ENCODE measurements at places on chromosomes 4 and X.

DNA sequence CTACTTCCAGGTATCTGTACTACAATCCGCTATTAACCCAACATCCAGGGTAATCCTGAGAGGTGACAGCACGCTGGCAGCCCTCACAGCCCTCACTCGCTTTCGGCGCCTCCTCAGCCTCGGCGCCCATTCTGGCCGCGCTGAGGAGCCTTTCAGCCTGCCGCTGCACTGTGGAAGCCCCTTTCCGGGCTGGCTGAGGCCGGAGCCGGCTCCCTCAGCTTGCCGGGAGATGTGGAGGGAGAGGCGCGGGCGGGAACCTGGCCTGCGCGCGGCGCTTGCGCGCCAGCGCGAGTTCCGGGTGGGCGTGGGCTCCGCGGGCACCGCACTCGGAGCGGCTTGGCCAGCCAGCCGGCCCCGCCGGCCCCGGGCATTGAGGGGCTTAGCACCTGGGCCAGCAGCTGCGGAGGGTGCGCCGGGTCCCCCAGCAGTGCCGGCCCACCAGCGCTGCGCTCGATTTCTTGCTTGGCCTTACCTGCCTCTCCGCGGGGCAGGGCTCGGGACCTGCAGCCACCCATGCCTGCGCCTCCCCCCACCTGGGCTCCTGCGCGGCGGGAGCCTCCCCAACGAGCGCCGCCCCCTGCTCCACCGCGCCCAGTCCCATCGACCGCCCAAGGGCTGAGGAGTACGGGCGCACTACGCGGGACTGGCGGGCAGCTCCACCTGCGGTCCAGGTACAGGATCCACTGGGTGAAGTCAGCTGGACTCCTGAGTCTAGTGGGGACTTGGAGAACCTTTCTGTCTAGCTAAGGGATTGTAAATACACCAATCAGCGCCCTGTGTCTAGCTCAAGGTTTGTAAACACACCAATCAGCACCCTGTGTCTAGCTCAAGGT, 87.3 kb downstream of the PRSS12 start:
- DNase-seq = no peak

DNA sequence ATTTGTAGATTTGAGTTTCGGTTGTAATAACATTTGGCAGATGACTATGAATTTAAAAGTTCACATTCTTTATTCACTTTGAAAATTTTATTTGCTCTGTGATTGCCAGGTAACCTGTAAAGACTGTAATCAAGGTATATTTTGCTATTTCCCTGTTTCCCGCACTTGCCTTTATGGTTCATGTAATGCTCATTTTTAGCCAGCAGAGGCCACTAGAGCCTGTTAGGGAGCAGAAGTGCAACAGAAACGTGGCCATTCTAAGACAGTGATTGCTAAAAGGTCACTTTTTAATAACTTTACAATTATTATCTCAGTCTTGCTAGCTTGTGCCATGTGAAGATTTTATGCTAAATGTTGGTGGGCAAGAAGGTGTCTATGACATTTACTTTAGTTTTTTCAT, 12.4 kb downstream of the YIPF6 start:
- DNase-seq = peak; percentile 30

- DNase-seq = no peak
Observed at GRCh38 chr4:123064390-123064789, 142.0 kb upstream of the NUDT6 start.

GRCh38 chrX:120452131-120452530, 17.0 kb downstream of the LAMP2 start:
- DNase-seq = peak; percentile 26

- no peak for DNase-seq
Observed at GRCh38 chr4:100081491-100081890, 108.8 kb downstream of the DDIT4L start.

DNA sequence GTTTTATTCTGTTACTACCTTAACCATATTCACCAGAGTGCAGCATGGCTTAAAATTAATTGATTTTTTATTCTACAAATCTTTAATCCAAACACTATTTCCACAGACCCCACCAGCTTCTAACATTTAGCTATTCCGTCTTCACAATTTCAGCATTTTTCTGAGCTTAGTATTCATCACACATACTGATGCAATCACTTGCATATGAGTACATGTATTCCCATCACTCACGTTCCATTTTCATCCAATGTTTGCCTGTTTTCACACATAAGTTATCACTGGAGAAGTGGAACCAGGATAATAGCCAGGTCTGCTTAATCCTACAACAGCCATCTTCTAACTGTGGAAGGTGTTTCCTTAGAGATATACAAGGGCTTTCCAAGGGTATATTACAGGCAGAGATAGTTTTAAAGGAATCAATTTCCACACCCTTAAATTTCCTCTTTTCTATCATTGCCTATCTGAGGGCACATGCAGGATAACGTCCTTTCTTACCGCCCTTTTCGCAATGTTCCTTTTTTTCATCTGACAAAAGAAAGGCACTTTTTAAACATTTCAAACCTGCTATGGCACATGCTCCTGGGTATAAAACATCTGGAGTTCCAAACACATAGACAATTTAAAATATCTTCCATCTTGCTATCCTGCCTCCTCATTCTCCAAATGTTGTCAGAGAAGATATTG, 115.8 kb downstream of the CORIN start:
- no peak for DNase-seq

DNA sequence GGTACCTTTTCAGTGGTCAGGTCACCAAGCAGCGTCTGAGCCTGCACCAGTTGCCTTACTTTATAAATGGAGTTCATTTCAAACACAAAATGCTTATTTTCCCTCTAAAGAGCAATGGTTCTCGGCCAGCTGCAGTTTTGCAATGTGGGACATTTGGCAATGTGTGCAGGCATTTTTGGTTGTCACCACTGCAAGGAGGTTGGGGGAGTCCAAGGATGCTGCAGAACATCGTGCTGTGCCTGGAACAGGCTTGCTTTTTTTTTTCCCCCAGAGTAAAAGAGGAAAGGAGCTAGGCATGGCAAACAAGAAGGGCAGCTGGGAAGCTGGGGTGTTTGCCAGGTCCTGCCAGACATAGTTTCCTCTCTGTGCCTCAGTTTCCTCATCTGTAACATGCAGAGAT, 115.6 kb downstream of the GPR143 start:
- no peak for DNase-seq

- DNase-seq = no peak
Observed at GRCh38 chr4:1177274-1178141, 5.1 kb upstream of the SPON2 start.

DNA sequence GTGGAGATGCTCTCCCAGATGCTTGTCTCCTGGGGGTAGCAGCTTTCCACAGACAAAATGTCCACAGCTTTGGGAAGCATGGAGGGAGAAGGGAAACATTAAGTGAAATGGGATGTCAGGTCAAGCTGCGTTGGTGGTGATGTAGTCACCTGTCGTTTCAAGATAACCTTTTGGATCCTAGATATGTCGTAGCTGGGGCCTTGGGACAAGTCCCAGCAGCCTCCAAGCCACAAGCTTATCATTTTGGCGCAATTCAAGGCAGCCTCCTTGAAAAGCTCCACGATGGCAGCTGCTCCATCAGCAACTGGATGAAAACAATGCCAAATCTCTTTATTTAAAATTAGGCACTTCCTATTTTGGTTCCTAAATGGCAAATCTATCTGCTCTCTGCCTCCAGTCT, 52.0 kb downstream of the RTL9 start:
- no peak for DNase-seq

GRCh38 chr4:99362768-99363167, 10.2 kb upstream of the ADH1C start:
- no peak for DNase-seq

DNA sequence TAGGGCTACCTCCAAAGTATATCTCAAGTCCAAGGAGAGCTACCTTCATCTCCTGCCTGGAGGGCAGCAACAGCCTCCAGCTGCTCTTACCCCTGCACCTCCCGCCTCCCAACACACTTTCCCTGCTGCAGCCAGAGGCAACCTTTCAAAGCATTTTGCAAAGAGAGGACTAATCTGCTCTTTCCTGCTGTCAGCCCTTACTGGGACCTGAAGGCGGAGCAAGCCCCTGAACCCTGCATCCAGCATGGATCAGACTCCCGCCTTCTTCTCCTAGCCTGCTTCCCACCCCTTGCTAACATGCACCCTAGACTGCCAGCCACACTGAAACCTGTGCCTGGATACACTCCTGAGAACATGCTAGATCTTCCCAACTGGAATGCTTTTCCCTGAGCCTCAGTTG, 37.7 kb upstream of the VMA21 start:
- peak; percentile 7 for DNase-seq

DNA sequence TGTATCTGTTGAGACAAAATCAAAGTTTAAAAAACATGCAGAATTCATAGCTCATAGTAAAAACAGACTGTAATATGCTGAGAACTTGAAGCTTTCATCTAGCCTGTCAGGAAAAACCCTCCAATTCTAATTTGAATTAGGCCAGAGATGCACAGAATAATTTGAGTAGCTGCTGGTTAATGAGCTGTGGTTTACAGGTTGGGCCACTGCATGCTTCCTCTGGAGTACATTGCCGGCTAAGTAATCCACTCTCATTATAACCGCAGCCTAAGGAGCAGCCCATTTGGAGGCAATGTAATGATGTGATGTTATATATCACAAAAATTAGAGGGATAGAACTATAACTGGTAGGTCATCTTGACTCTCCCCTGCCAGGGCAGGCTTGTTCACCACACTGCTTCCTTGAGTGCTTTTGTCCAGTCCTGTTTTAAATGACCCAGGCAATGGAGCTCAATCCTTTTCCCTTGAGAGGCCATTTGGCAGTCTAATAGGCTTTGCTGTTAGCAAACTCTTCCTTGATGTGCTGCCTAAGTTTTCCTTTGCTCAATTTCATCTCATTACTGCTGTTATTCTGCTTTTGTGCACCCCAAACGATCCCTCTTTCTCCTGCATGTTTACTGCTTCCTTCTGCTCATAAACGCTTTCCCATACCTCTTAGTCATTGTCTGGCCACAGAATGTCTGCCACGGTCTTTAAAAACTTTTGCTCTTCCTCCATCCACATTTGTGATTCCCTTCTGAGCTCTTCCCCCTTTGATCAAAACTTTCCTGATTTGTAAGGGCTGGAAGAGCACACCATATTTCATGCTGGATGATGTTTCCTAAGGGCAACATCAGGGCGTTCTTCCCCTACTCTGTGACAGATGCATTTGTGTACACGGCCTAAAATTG, 230.9 kb downstream of the C4orf33 start:
- no peak for DNase-seq

GRCh38 chrX:130878350-130879341, 24.4 kb downstream of the ENOX2 start:
- DNase-seq = peak; percentile 4

- DNase-seq = peak; percentile 37
Observed at GRCh38 chr4:23932186-23932585, 42.3 kb upstream of the PPARGC1A start.

GRCh38 chr4:118046323-118046722, 12.0 kb downstream of the NDST3 start:
- no peak for DNase-seq

- DNase-seq = no peak
Observed at GRCh38 chr4:147651563-147651962, 32.4 kb downstream of the PRMT9 start.

DNA sequence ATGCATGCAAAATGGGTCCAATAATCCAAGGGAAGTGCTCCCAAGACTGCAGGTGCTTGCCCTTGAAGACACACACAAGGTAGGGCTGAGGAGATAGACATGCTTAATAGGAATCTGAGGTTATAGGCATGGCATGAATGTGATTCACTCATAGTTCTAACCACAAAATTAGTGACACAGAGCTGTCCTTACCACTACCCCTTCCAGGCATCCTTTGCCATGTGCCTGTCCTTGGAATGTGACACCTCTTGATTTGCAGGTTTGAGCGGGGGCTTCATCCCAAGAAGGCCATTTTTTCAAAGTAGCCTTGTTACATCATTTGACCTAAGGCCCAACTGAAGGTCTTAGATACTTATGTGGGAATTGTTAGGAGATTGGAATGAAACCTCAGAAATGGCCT, 112.5 kb downstream of the CCNG2 start:
- no peak for DNase-seq

DNA sequence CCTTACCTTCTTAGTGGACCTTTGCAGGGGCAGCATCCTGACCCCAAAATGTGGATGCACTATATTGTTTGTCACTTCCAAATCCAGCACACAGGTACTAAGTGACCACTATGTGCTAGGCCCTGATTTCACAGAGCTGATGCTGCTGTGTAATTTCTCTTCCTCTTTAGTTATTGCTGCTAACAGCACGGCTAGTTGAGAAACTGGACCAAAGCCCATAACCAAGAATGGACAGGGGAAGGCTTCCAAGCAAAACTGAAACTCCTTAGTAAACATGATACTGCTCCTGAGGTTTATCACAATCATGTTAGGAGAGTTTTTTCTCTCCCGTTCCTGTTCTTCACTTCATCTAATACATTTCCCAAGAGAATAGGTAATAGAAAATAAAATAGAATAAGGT, 172.9 kb upstream of the TTC29 start:
- DNase-seq = no peak

DNA sequence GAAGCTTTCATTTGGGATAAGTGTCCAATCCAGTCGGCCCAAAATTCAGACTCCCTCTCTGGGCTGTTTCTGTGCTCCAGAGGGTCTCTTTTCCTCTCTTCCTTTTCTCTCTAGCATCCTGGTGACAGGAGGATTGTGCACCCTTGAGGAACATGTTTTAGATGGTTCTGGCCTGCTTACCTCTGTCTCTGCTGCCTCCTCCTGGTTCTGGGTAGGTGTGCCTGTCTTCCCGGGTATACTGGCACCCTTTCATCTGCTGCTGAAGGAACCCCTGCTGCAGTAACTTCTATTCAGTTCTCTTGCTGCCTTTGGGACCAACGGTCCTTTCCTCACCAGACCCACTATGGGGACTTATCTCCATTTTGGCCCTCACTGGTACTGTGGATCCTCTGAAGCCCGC, 53.2 kb downstream of the HMGB2 start:
- no peak for DNase-seq

GRCh38 chr4:23036503-23036902, 343.8 kb downstream of the GBA3 start:
- no peak for DNase-seq

GRCh38 chrX:46326161-46326560, 219.1 kb downstream of the ZNF674 start:
- DNase-seq = no peak

Measured in iPS-NIHi11 (cell line).